Hematopoietic multipotent progenitor cell treated with erythropoietin and hydrocortisone succinate and interleukin-3 and kit ligand, for 15 days (in vitro differentiated cells): ENCODE measurements at places on chromosomes 5 and 9.

DNA sequence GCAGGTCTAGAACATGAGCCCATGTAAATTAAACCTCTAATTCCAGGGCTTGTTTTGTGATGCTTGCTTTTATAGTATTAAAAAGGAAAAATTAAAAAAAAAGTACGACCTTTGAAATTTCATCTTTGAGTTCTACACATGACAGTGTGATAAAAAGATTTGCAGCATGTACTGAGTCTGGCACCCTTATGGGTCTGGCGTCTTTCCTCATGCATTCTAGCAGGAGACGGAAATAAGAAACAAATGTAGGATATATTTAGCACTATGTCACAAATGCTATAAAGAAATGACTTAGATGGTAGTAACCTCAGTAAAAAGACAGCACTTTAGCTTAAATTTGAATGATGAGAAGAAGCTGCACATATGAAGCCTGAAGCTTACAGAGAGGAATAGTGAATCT lies 1474.3 kb upstream of the CDH6 start:
- DNase-seq, result no peak

DNA sequence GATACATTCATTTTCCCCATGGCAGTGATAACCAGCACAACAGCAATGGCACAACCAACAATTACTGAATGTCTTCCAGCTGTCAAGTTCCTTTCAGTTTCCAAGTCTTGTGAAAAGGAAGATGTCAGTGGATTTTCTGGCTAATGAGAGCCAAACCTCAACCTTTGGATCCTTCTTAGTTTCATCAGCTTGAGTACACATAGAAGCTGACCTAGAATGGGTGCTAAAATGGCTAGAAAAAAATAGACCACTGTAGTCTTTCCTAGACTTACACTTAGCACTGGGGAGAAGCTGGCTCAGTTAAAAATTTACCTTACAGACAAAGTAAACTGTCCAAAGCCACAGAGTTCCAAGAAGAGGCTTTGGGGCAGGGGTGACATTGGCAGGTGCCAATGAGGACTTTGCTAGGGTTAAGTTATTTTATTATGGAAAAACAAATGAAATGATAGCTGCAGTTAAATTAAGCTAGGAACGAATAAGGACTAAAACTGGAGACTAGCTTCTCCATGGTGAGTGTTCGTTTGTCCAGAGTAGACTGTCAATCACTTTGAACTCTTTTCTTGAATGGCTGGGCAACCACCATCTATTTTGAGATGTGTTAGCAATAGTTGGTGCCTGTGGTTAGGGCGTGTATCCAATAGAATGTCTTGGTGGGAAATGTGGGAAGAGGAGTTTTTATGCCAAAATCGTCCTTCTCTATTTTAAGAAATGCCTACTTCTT lies 25.9 kb upstream of the TXN start:
- DNase-seq, result no peak

GRCh38 chr9:124480621-124480981 lies 26.6 kb downstream of the NR5A1 start:
- no peak for DNase-seq

- DNase-seq, result no peak
Observed at GRCh38 chr5:80369521-80369920, 38.3 kb upstream of the ZFYVE16 start.

DNA sequence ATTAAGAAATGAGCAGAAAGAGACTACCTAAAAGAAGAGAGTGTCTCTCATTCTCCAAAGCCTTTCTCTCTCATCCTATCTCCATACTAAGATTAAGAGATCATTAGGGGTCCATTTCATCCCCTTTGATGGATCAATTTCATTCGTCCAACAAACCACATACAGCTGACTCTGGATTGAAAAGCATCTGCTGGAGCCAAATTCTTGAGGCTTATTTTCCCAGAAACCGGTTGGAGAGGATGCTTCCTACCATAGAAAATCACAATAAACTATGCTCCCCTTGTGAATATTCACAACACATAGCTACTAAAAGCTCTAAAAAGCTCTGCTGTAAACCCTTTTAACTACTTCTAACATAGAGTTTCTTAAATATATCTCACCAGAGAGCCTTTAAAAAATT lies 755.0 kb upstream of the ZNF608 start:
- DNase-seq, result no peak
